ENCODE measurements at places on chromosomes 1 and 21.
A peak's percentile ranks its signal among the peaks of the same experiment; 100 is the strongest.

GRCh38 chr1:23910144-23910543 is 3.0 kb downstream of the CNR2 start:
- no peak for DNase-seq

DNA sequence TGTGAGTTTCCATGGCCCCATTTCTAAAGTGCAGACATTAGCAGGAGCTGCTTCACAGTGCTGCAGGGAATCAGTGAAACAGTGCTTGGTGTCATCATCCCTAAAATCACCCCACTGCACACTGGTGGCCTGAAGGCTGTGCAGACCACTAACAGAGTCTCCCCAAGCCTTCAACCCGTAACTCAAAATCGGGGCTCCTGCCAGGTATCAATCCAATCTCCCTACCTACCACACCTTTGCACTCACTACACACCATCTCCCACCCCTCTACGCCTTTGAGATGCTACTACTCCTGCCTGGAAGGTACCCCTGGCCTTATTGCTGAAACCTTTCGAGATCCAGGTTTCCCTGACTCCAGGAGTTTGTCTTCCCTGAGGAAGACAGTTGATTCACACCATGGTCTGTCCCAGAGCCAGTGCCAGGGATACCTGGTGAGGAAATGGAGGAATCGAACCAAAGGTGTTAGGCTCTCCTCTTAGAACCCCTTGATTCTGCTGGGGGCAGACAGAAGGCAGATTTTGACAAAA is 25.5 kb downstream of the SLC2A1 start:
- DNase-seq = no peak

GRCh38 chr1:100134872-100135271 is 1.9 kb downstream of the TRMT13 start:
- no peak for DNase-seq

GRCh38 chr1:204286831-204287421 is 72.8 kb downstream of the PLEKHA6 start:
- DNase-seq = no peak

DNA sequence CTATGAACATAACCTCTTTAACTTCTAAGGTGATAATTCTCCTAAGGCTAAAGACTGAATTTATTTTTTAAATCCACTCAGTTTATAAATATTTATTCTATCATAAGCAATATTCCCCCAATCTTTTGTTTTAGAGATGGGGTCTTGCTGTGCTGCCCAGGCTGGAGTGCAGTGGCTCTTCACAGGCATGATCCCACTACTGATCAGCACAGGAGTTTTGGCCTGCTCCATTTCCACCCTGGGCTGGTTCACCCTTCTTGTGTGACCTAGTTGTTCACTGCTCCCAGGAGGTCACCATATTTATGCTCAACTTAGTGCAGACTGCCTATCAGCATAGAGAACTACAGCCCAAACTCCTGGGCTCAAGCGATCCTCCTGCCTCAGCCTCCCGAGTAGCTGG is 38.6 kb downstream of the LPGAT1 start:
- no peak for DNase-seq

- no peak for DNase-seq
Measured at GRCh38 chr1:10528066-10529014, 53.6 kb downstream of the PEX14 start.

- no peak for DNase-seq
Measured at GRCh38 chr1:203695116-203695515, 68.5 kb downstream of the ATP2B4 start.

- no peak for DNase-seq
Measured at GRCh38 chr1:61058483-61059245, 23.7 kb upstream of the NFIA start.

- DNase-seq = no peak
Measured at GRCh38 chr1:183267646-183268431, 81.8 kb downstream of the LAMC2 start.

GRCh38 chr1:172342584-172343239 is 77.8 kb upstream of the C1orf105 start:
- no peak for DNase-seq

- DNase-seq = no peak
Measured at GRCh38 chr1:230892018-230892491, 23.7 kb upstream of the C1orf198 start.

DNA sequence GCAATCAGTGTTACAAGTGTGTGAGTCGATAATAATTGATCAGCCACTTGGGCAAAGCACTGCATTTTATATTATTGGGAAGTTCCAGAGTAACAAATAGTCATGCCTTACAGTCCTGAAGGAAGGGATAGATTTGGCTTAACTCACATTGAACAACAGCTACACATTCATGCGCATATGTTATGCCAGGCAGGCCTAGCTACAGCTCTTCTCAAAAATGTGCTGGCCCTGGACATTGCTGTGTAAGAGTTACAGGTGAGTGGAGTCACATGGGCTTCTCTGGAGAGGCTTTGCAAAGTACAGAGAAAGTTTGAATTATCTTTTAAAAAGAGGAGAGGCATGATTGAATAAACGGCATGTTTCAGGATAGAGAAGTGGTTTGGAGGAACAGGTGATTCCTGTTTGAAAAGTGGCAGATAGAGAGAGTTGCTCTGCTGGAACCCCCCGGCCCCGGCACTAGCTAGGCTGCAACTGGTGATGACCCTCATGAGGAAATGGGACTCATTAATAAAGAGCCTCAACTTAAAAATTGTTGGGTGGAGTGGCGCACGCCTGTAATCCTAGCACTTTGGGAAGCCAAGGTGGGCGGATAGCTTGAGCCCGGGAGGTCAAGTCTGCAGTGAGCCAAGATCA is 200.6 kb downstream of the CRB1 start:
- no peak for DNase-seq

- no peak for DNase-seq
Measured at GRCh38 chr1:67612788-67613241, 72.2 kb upstream of the GADD45A start.

DNA sequence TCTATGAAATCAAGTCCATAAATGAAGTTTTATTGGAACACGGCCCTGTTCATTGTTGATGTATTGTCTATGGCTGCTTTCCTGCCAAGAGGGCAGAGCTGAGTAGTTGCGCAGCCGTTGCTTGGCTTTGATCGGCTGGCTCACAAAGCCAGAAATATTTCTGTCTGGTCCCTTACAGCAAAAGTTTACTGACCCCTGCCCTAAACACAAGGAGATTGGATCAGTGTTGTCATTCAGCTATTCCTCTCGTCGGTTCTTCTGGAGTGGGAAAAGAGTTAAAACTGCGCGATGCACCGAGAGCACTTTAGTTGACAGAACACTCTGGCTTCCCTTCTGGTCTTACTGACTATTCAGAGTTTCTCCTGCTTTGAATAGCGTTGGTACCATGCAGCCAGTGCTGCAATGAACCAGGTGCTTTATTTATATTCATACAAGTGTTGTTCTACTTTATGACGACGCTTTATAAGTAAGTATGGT is 868 bp downstream of the ZBTB40 start:
- DNase-seq = no peak

DNA sequence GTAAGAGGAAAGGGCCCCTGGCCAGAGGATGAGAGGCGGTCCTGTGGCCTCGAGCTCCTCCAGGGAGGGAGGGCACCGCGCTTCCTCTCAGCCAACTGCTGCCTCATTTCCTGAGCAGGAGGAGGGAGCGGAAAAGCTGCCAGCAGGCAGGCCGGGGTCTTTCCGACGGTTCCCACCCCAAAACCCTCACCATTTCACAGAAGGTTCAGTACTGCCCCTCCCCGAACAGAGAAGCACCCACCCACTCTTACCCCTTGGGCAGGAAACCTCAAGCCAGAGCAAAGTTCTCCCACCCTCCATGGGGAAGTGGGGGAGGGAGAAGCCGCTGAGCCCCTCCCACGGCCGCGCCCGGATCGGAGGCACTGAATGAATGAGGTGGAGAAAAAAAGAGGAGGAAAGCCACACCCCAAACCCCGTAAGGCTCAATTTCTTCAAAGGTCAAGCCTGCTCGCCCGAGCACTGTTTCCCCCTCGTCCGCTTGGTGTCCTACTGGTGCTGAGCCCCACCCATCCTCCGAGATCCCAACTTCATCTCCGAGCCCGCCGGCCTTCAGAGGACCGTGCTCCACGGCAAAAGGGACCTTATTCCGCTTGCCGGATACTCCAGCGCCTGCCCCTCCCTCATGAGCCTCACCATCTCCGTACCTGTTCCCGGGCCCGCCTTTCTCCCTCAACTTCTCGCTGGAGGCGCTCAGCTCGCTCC is 9.4 kb downstream of the TPM3 start:
- peak; percentile 68 for DNase-seq

DNA sequence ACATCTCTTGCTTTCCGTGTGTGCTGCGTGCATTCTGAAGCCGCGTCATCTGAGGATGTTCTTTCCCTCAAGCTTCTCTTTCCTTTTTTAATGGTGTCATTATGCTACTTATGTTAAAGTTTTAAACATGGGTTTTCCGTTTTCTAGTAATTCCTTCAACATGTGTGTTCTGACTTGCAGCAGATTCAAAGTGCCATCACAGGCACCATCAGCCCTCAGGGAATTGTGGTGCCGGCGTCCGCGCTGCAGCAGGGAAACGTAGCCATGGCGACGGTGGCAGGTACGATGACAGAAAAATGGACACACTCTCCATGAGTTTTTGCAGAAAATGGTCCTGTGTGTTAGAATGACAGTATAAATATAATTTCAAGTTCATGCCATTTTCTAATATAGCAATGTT is 42.4 kb downstream of the PKNOX1 start:
- DNase-seq = no peak

DNA sequence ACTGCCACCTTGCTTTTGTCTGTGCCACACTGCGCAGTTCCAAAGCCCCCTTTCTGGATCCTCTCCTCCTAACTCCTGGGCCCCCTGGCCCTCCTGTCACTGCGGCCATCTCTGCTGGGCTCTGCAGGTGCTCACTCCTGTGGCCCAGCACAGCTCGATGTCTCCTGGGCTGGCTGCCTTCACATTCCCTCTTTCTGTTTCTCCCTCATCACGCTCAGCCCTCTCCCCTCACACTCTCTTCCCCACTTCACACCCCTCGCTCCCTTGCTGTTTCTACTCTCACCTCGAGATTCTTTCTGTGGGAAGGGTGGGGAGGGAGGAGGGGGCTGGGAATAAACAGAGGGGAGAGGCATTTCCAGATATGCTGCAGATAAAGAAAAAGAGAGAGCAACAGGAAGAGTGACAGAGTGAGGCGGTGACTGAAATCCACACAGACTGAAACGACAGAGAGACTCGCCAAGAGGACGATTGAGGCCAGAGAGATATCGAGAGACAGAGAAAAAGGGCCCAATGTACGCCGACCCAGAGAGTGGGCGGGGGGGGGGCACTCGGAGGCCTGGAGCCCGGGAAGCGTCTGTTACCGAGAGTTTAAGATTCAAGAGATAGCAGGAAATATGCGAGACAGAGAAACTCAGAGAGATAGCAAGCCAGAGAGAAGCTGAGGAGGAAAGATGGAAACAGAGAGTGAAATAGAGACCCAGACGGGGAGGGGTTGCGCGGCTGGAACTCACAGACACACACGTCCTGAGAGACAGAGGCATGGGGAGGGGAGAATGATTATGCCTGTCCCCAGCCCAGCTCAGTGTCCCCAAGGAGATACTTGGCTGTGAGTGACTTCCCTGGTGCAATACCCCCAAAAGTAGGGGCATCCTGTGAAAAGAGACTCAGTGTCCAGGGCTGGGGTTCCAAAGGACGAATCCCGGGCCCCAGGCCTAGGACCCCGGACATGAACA is 666 bp downstream of the CSF3R start:
- no peak for DNase-seq

GRCh38 chr1:184422490-184423233 is 35.8 kb downstream of the C1orf21 start:
- DNase-seq = no peak

DNA sequence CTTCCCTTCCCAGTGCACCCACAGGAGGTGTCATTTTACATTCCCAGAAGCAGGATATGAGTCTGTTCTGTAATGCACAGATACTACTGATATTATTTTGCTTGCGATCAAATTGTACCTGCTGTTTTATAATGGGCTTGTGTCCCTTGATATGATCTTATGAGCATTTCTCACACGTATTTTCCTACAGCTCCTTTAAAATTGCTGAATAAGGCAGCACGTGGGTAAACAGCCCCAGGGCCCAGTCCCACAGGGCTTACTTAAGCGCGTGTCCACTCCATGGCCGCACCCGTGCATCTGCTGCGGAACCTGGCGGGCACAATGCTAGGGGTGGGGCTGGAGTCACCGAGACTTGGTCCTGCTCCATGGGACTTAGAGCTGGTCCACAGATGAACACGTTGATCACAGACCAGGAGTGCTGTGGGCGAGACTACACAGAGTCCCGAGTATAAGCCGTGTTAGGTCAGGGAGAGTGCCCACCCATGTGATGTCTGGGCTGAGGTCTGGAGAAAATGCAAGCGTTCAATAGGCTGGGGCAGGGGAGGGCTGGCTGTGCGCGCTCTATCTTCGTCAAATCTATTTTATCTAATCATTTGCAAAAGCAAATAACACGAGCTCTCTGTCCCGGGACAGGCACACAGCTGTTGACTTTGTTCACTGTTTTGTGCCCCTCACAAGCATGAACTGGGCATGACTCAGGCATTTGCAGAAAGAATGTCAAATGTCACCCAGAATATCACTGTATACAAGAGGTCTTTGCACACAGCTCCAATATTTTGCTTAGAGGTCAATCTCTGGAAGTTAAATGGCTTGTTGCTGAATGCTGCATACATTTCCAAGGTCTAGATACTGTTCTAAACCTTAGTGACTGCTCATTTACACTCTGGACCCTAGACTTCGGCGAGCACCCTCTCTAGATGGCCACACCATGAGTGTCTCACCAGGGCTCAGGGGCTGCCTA is 119.3 kb downstream of the CRYAA start:
- DNase-seq = no peak

DNA sequence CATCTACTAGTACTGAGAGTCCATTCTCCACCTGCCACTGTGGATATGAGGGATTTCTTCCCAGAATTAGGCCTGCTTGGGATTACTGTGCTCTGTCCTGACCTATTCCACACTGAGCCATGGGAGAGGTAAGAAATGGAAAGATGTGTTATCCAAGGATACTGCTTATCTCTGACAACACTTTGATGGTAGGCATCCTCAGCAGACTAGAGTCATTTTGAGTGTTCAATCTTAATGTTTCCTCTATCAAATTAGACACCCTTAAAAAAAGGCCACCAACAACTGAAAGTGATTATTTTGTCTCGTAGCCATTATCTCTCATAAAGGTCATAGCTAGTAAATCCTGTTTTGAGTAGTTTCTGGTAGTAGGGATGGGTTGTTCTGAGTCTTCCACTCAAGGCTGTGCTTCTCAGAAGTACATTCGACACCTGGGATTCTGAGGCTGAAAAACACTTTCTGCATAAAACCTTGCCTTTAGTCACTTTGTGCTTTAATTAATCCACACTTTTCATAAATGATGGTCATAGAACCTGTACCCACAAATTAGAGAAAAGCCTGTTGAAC is 8.8 kb downstream of the ATPAF1 start:
- DNase-seq = no peak

DNA sequence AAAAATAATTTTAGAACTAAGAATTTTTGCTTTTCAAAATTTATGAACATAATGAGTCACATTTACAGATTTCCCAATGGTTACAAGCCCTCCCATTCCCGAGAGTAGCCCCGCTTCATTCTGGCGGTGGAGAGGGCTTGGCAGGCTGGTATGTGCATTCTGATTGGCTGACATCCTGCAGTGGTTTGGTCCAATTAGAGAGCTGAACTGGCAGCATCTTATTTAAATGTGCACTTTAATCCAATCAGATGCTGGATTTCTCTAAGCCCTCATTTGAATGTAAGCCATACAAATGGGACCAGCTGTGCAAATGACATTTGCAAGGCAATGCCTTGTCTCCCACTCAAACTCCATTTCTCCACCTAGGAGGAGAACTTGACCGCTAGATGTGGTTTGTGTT is 18.0 kb upstream of the TRIM17 start:
- DNase-seq = no peak

- DNase-seq = no peak
Measured at GRCh38 chr1:213227458-213227857, 176.4 kb downstream of the RPS6KC1 start.

- DNase-seq = peak; percentile 44
Measured at GRCh38 chr21:42153046-42153686, 65.8 kb upstream of the ABCG1 start.

All from ecto neural progenitor cell (in vitro differentiated cells).